Cerebellar nuclear complex (tissue), 1 donor: ENCODE measurements at places on chromosomes 4 and X.

DNA sequence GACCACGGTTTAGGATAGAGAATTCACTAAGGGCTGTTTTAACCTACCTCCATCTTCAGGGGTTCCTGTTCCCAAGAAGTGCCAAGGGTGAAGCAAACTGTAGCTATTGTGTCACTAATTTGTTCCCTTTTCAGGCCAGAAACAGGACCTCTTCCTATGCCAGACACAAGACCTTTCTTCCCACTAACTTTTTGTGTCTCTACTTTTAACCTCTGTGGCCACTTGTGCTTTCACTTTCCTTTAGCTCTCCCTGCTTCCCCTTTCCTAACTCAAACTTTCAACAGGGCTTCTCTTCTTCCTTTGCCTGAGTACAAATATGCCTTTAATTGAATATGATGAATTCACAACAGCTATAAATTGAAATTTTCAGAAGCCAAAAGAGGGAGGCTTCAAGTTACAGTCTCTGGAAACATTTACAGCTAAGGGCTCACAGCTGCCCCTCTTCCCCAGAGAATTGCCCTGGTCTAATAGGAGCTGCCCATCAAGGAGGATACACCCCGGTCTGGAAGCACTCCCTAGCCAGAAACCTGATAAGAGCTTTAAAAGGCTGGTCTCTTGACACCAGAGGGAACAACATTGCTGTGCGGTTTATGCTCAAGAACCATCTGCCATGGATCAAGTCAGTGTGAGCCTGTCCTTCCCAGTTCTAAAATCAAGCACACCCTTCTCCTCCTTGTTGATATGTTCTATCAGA, 61.7 kb upstream of the PLS3 start:
- DNase-seq = no peak

GRCh38 chr4:123018396-123018775, 96.0 kb upstream of the NUDT6 start:
- no peak for DNase-seq

GRCh38 chr4:6851431-6851830, 58.2 kb upstream of the TBC1D14 start:
- DNase-seq = no peak

GRCh38 chrX:40041915-40042314, 55.8 kb downstream of the BCOR start:
- no peak for DNase-seq

- DNase-seq = no peak
Observed at GRCh38 chr4:184265546-184266351, 48.1 kb upstream of the ENPP6 start.
